DMS53 (cell line): ENCODE measurements at places on chromosomes 6 and 20.

DNA sequence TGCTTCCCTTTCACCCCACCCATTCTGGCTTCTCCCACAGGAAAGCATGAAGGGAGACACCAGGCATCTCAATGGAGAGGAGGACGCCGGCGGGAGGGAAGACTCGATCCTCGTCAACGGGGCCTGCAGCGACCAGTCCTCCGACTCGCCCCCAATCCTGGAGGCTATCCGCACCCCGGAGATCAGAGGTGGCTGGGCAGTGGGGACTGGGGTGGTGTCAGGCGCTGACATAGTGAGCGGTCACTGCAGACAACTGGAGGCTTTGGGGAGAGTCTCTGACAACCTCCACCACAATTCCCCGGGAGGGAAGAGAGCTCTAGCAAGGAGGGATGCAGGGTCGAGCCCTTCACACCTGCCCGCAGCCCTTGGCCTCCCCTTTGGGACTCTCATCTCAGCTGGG is 18.1 kb downstream of the DNMT3B start:
- DNase-seq = no peak

- no peak for DNase-seq
These were observed 96.3 kb downstream of the BMP2 start for GRCh38 chr20:6863798-6864201.

DNA sequence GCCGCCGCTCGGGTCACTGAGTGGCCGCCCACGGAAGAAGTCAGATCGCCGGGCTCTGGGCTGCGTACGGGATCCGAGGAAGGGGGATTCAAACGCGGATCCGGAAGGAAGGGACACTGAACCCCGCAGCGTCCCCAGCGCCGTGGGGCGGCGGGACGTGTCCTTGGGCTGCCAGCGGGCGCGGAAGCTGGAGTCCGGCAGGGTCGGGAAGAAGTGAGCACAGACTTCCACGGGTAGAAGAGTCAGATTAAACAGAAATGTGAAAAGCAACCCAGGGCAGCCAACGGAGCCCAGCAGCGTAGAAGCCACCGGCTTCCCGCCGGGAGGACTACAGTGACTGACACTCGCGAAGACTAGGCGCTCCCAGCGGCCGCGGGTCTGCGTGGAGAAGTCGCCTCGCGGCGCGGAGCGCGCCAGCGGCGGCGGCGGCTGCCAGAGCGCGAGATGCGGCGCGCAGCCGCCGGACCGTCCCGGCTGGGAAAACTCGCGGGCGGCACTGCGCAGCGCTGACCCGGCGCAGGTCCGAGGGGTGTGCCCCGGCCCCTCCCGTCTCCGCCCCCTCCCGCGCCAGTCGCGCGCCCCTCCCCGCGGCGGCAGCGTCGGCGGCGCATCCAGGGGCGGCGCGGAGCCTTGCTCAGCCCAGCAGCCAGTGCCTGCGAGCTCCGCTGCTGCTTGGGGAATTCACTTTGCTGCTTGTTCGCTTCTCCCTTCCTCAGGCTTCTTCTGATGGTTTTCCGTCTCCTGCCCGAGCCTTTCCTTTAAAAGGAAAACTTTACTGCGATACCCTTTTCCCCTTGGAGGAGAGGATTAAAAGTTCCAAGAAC is at the start of gene SAMD5:
SAMD5 (plus strand) TSS at position 649 of the 824 bp plus-strand sequence. CDS start 239 bp downstream, outside the sequence.
- DNase-seq = peak; percentile 86

GRCh38 chr20:15986690-15987089 is 586.6 kb downstream of the KIF16B start:
- DNase-seq = no peak

- no peak for DNase-seq
These were observed 508.1 kb upstream of the MAP3K7 start for GRCh38 chr6:91094806-91095475.

GRCh38 chr20:47356526-47357295 is at the start of gene ZMYND8:
Gene ZMYND8 (minus strand): TSS chr20:47356699. CDS start chr20:47356670, 29 bp downstream.
- DNase-seq = peak; percentile 94

- DNase-seq = no peak
These were observed 57.9 kb upstream of the EMILIN3 start for GRCh38 chr20:41424546-41424945.

DNA sequence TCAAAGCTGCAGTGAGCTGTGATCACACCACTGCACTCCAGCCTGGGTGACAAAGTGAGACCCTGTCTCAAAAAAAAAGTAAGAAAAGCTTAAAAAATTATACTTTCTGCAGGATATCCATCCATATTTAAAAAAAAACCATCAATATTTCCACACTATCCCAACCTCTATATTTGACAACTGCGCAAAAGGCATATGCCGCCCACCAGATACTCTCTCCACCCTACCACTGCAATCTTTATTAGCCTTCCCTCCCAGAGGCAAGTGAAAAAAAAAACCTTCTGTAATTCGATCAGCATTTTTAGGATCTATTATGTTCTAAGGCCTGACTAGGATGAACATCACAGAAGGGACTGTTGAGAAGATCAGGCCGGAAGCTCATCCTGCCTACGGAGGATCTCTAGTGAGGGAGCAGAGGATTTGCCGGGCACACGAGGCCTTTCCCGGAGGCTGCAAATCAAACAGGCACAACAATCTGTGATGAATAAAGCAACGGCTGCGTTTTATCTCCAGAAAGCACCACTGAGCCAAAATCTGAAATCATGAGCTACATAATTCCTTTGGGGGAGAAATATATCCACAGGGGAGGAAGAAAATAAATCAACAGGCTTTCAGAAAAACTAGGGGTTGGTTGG is 65.9 kb downstream of the GFOD1 start:
- no peak for DNase-seq

- DNase-seq = no peak
These were observed 315.1 kb downstream of the CDH4 start for GRCh38 chr20:61567204-61567603.

- no peak for DNase-seq
These were observed 88.2 kb downstream of the PREX1 start for GRCh38 chr20:48739395-48740291.

GRCh38 chr20:14826543-14827313 is 489.3 kb upstream of the FLRT3 start:
- DNase-seq = no peak

DNA sequence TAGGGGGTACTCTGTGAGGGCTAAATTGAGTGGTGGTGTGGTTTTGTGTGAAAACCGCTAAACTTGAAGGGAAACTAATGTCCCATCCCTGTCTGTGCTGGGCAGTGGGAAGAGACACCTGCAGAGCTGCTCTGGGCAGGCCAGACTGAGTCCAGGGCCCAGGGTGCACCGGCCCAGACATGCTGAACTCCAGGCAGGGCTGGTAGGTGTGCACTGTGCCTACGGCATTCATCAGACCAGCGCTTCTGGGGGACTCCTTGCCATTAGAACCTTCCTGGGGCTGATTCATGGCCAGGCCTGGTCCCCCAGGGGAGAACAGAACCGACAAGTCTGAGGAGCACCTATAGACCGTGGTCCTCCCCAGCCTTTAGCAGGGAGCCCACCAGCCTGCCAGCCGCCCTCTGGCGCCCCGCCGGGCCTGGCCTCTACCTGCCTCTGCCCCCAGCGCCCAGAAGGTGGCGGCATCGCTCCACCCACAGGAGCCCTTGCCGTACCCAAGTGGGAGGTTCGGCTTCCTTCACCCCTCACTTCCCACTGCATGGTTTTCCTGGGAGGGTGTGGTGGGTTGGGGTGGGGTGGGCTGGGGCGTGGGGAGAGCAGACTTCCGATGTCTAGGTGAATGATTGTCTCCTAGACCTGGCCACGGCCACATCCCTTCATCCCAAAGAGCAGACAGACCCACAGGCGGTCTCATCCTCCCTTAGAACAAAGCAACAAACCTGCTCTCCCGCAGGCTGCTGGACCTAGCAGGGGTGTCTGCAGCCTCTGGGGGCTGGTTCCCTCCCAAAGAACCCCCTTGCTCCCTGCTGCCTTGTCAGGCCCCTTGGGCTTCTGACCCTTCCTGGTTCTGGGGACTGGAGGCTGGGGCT is 15.5 kb downstream of the CCDC167 start:
- peak; percentile 56 for DNase-seq
